CD4-positive, alpha-beta T cell (primary cell): ENCODE measurements at places on chromosomes 4 and X. TPM values are rescaled to one million over a fixed set of nuclear protein-coding genes. Genes with fewer than 3 reads are reported as not detected.

RGS12 gene
- total RNA-seq: 14.1 TPM

NOCT gene
- 13.7 TPM for total RNA-seq

NUP62CL gene
- total RNA-seq: 0.81 TPM

CXorf65 gene
- total RNA-seq: 71.9 TPM

CC2D2A gene
- total RNA-seq: not detected

ZFP42 gene
- total RNA-seq: not detected

GPAT3 gene
- total RNA-seq: 4.6 TPM

FNIP2 gene
- 7.7 TPM for total RNA-seq
